Anterior cingulate cortex (tissue), 58 donors: ENCODE measurements at places on chromosomes 13 and 19.

DNA sequence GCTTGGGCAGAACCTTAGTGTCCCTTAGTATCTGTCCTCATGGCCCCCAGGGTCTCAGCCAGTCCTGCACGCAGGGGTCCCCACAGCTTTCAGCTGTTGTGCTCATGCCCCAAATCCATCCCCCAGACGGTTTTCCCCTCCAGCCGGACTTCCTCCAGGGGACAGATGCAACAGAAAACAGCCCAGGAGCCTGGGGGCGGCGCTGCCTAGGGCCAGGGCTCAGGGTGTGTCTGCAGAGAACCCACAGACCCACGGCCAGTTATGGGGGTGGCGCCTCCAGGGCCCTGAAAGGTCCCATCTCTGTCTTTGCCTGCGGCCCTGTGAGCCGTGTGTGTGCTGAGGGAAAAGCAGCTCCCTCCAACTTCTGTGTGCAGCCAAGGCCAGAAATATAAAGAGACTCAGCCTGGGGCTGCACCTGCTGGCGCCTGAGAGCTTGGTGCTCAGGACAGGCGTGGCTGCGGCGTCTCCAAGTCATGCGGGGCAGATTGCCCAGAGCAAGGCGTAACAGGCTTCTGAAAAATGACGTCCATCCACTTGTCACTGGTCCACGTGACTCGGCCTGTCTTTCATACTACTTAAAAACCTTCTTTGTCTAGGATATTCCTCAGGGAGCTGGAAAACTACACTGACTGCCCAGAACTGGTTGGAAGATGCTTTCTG is 22.1 kb upstream of the F7 start:
- DNase-seq = peak; percentile 79

GRCh38 chr13:45332036-45332830 is 8.8 kb downstream of the TPT1 start:
- no peak for DNase-seq

- no peak for DNase-seq
These were observed 880 bp downstream of the SWSAP1 start for GRCh38 chr19:11375143-11375948.

- no peak for DNase-seq
These were observed 60.7 kb downstream of the ZNF429 start for GRCh38 chr19:21566073-21566472.

DNA sequence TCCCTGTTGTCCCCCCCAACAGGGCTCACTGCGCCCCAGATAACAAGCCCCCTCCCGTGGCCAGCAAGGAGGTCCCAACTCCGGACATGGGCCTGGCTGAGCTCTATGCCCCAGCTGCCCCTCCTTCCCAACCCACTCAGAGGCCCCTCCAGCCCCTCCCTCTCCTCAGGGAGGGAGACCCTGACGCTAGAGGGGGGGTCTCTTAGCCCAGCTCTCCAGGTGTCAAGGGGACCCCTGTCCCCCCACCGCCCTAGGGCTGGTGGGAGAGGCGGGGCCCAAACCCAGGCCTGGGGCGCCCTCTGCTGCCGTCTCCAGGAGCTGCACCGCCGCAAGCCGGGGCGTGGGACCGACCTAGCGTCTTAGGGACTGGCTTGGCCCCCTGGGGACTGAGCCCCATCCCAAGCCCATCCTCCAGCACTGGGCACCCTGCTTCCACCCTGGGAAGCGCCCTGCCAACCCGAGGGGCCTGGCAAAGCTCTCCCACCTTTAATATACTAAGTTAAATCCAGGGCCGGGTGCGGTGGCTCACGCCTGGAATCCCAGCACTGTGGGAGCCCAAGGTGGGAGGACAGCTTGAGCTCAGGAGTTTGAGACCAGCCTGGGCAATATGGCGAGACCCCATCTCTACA is 1.4 kb downstream of the GRIN3B start:
- peak; percentile 11 for DNase-seq

DNA sequence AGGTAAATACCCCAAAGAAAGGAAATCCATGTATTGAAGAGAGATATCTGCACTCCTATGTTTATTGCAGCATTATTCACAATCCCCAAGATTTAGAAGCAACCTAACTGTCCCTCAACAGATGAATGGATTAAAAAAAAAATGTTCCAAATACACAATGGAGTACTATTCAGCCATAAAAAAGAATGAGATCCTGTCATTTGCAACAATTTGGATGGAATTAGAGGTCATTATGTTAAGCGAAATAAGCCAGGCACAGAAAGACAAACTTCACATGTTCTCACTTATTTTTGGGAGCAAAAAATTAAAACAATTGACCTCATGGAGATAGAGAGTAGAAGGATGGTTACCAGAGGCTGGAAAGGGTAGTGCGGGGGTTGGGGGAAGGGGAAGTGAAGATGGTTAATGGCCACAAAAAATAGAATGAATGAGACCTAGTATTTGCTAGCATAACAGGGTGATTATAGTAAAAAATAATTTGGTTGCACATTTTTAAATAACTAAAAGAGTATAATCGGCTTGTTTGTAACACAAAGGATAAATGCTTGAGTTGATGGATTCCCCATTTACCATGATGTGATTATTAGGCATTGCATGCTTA is 9.7 kb upstream of the ZNF709 start:
- DNase-seq = no peak

- no peak for DNase-seq
These were observed 2.8 kb downstream of the PTGER1 start for GRCh38 chr19:14472202-14472938.

DNA sequence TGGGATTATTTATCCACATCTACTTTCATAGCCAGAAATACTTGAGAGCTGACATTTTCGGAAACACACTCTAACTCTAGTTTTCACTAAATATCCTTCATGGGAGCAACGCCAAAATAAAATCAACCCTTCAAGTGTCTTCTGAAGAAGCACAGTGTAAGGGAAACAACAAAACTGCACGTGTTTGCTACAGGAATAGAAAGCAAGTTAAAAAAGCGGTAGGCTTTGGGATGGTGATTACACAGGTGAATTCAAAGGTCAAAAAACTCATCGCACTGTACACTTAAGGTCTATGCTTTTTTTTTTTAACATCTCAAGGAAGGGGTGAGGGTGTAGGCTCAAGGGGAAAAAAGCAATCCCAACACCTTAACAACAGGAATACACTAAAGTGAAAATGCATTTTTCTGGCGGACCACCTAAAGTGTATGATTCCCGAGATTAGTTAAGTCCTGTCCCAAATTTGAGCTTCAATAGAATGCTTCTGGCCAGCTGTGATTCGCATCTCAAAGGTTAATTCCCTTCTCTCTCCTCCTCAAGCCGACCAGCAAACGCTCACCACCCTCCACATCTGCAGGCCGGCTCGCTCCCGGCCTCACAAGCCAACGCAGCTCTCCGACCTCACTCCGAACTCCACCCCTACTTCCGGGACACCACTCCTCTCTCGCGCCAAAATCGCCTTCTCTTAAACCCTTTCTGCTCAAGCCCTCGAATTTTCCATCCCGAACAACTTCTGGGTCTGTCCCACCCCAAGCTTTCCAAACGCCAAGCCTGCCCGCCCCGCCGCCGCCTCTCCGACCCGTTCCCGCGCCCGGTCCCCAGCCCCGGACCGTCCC is 1.1 kb downstream of the ARGLU1 start:
- peak; percentile 59 for DNase-seq

- DNase-seq = no peak
These were observed 28.6 kb upstream of the NDUFS7 start for GRCh38 chr19:1354970-1355567.

- DNase-seq = no peak
These were observed 257.9 kb downstream of the KLF12 start for GRCh38 chr13:73876323-73876722.

- no peak for DNase-seq
These were observed 1.8 kb upstream of the CEACAM8 start for GRCh38 chr19:42596391-42597072.

GRCh38 chr13:37701306-37701705 is 102.7 kb upstream of the POSTN start:
- no peak for DNase-seq

GRCh38 chr19:15869109-15869555 is 28.7 kb downstream of the CYP4F2 start:
- peak; percentile 19 for DNase-seq

DNA sequence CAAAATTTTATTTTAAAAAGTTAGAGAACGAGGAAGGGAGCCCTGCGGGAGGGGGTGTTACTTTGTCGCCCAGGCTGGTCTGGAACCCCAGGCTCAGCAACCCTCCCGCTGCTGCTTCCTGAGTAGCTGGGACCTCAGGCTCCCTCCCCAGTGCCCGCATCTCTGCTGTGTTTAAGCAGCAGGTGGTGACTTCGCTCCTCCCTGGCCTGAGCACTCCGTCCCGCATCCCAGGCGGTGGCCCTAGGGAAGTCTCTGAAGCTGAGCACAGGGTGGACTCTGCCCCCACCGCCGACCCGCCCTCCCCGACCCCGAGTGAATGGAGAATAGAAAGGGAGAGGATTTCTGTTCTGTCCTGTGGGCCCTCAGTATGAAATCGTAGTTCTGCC is 30.5 kb downstream of the ZNF701 start:
- peak; percentile 31 for DNase-seq

- DNase-seq = peak; percentile 16
These were observed at the start of gene R3HDM4 for GRCh38 chr19:913080-913748. Gene R3HDM4 (minus strand): TSS chr19:913219. CDS start chr19:913157, 62 bp downstream.

DNA sequence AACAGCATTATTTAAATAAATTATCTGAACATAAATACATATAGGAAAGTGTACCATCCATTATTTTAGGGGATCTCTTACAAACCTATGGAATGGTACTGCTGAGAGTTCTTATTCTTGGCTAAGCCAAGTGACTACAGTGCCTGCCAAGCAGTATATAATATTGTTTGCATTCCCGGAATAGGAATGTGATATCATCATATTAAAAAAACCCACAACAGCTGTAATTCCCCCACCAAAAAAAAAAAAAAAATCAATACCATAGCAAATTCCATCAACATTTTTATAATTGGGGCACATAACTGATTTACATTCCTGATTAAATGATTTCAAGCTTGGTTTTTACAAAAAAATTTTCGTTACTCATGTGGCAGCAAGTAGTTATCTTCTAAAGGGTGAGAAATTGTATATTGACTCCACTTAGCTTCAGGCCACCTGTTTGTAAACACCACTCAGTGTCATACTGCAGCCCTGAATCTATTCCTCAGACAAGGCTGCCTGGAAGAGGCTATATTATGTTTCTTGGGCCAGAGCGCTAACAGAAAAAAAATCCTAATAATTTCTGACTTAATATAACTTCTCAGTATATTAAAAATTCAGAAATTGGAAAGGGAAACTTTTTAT is 278.1 kb downstream of the DNAJC15 start:
- no peak for DNase-seq
